ENCODE measurements at places on chromosomes 1 and 21. TPM values are rescaled to one million over a fixed set of nuclear protein-coding genes. Genes with fewer than 3 reads are reported as not detected.

The LPAR3 gene
- 1.2 TPM for total RNA-seq

The GFI1 gene
- 0.16 TPM for total RNA-seq

The IVL gene
- total RNA-seq: not detected

- H3K27me3 ChIP-seq: no peaks in the 10 kb centered on the region
- no peaks in the 10 kb centered on the region for H3K4me1 ChIP-seq
- H3K27ac ChIP-seq: no peak overlapping the region
- H3K4me3 ChIP-seq: no peak overlapping the region
Observed at GRCh38 chr1:219812086-219812485, 116.3 kb downstream of the SLC30A10 start.

DNA sequence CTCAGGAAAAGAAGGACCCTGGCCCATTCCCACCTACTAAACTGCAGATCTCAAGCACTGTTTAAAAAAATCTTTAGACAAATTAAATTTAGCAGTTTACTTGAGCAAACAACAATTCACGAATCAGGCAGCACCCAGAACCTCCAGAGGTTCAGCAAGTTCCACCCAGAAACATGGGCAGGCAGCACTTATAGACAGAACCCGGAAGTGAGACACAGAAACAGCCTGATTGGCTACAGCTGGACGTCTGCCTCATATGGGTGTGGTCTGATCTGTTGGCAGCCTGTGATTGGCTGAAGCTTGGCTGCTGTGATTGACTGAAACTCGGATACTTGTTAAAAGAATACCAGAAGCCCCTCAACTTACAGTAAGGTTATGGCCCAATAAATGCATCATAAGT, 34.7 kb upstream of the COL6A2 start:
- no peak overlapping the region for H3K4me3 ChIP-seq
- DNase-seq: no peak
- no peaks in the 10 kb centered on the region for H3K27me3 ChIP-seq
- peaks cover 8% of the 10 kb centered on the region for H3K36me3 ChIP-seq
- H3K27ac ChIP-seq: no peak overlapping the region

GRCh38 chr1:182279724-182280503, 111.7 kb downstream of the GLUL start:
- H3K27me3 ChIP-seq: no peaks in the 10 kb centered on the region
- H3K27ac ChIP-seq: no peak overlapping the region
- DNase-seq: peak; percentile 53
- H3K36me3 ChIP-seq: no peaks in the 10 kb centered on the region
- no peak overlapping the region for H3K4me3 ChIP-seq
